A673 (cell line): ENCODE measurements at places on chromosomes 3 and 15. TPM values are rescaled to one million over a fixed set of nuclear protein-coding genes. Genes with fewer than 3 reads are reported as not detected.

- no peak for DNase-seq
Measured at GRCh38 chr3:98743071-98743470, 20.1 kb upstream of the ST3GAL6 start.

- no peak for DNase-seq
Measured at GRCh38 chr15:34650177-34650576, 66.7 kb upstream of the GOLGA8B start.

CLEC3B gene
- total RNA-seq: 0.81 and 1.0 TPM in 2 replicates

GRCh38 chr15:77437264-77437663, 16.6 kb downstream of the HMG20A start:
- DNase-seq: no peak

GRCh38 chr3:55555873-55556618, 68.9 kb upstream of the WNT5A start:
- DNase-seq: no peak

DNA sequence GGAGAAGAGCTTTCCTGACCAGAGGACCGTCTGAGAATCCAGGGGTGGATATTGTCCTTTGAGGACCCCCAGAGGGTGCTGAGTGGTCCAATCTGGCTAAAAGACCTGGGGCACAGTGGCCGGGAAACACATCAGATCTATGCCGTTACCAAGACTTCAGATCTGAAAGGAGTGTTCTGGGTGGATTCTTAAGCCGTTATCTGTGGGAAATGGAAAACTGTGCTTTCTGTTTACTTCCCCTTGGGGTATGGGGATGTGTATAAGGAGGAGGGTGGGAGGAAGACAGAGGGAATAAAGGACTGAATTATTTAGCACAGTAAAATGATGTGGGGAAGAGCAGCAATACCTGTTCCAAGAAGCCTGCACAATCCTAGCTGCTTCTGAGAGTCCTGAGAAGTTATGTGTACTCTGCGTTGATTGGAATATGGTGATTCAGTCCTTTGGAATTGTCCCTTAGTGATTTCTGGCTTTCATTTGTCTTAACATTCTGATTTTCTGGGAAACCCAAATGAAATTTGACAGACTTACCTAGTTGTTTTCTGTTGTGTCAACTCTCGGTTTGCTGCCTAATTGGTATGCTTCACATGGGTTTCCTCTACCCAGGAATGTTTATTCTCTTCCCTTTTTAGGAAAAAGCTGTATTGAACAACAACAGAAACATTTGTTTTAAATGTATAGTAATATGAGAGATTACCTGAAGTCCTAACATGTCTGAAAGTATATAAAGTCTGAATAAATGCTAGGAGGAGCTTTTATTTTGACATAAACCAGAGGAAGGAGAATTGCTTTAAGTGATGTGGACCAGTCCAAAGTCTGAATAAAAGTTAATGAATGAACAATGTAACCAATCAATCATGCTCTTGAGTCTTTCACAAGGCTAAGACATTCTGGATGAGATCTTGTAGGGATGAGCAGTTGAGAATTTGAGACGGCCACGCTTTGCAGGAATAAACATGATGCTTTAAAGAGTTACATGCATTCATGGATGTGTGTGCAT, 427.1 kb upstream of the C2CD4B start:
- no peak for DNase-seq

IL17RB gene
- not detected in 2 replicates for total RNA-seq

IL17RC gene
- 9.3 and 15.2 TPM in 2 replicates for total RNA-seq

GRCh38 chr3:30428251-30428650, 178.2 kb upstream of the TGFBR2 start:
- DNase-seq: no peak

GRCh38 chr3:108130236-108130635, 39.4 kb upstream of the CD47 start:
- DNase-seq: no peak

FAM174B gene
- total RNA-seq: 2.7 and 3.7 TPM in 2 replicates

KLHL6 gene
- not detected in 2 replicates for total RNA-seq

DNA sequence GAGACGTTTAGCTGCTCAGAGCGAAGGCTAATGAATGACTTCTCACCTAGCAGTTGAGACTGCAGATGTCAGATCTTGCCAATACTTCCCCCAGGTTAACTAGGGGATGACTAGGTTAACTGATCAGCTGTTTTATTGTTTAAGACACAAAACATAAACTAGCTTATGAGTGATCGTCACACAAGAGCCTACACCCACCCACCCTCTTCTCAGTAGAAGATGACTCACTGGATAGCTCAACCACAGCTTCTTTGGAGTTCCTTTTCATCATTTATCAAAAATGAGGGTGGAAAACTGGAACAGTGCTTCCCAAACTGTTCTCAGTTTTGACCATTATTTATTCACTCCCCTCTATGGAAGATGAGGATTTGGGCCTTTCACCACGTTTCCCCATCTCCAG, 25.2 kb downstream of the GASK1A start:
- DNase-seq: no peak

- no peak for DNase-seq
Measured at GRCh38 chr3:87287011-87287410, 10.6 kb upstream of the POU1F1 start.

TMEM45A gene
- total RNA-seq: 3.4 and 5.0 TPM in 2 replicates

DNA sequence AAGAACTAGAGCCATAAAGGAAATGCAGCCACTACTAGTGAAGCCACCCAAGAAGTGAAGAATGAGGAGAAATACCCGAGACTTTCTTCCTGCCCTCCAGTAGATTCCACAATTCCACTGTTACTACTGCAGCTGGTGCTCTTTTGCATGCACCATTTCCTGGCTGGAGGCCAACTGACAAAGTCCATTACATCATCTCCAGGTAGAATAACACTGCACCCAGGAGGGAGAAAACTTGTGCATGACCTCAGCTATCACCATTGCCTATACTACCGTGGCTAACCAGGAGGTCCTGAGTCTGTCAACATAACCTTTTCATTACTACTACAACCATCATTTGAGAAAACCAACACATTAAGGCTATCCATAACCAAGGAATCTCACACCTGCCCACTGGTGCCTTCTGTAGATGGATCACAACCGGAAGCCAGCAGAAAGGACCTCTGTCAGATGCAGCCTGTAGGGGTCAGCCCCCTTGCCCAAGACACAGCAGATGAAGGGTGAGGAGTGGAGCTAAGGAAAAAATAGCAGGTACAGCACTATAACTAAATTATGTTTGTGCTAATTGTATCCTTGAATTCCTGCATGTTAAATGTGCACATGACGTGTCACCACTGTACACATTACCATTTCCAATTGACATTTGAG, 200.8 kb upstream of the C2CD4B start:
- no peak for DNase-seq

DNA sequence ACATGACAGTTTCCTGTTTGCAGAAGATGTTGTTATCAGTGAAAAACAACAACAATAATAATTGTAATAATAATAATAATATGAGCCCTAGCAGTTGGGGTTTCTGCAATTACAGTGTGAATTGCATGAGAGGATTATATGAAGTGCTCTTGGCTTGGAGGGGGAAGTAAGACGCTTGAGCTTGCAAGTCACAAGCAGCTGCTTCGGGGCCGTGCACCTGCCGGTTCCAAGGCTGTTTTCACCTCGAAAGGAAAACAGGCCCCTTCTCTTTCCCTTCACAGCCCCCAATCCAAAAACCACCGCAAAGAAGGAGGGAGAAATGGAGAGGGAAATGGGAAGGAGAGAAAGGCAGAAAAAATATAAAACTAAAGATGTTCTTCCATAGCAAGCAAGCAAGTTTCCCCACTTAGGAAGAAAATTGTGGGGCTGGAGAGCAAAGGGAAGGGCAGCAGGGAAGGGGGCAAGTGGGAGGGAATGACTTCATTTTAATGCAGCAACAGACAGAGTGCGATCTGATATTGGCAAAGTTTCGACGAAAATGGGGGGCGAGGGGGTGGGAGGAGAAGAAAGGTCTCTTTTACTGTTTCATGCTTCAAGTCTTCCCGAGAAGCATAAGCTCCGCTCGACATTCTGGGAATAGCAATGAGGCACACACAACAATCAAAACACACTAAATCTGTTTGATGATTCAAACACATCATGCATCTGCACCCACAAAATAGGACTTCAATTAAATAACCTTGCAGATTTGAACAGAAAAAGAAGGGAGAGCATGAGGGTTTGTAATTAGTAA, 284.2 kb upstream of the ATP11B start:
- DNase-seq: no peak

DNA sequence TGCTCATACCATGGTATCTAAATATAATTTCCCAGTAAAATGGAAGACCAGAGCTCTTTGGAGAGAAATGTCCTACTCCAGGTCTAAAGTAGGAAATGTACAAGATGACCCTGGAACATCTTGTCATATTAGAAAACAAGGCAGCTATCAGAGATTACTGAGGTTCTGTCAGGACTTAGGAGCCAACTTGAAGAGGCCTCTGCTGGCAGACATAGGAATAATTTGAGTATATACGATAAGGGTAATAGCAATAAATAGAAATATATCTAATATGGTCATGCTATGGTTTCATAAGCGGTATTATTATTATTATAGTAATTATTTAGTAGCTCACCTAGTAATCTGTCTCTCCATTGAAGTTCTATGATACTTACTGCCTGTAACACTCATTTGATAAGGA, 224.2 kb downstream of the SOX2 start:
- DNase-seq: no peak

DNA sequence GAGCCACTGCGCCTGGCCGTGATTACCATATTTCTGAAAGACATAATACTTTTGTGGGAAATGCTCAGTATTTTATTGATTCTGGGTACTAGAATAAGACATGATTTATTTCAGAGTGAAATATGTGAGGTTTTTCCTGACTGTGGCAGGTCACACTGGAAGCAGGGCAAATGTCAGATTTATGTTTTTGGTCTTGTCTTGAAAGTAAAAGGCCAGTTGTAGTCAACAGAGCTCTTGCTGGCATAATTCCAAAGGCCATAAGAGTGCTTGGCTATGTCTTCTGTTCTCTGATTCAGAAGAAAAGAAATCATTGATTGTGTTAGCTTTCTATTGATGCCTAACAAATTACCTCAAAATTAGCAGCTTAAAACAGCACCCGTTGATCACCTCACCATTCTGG, 176.4 kb downstream of the TJP1 start:
- DNase-seq: no peak

DNA sequence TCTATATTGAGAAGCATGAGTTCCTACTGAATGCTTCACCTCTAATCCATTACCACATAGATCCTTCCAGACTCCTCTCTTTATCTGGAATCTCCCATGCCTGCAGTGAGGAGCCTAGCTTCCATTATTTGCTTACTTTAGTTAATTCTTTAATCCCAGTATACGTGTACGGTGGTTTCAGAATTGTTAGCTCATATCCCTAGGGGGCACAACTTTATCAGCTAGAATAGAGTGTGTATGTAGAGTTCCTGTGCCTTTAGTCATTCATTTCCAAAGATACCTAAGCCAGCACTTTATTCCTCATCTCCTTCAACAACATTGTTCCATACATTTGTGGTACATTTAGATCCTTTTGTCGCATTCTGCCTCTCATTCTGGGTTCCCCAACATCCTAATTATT, 226.0 kb downstream of the TJP1 start:
- DNase-seq: no peak

GRCh38 chr15:60582370-60583036, 103.6 kb upstream of the ICE2 start:
- no peak for DNase-seq

GRCh38 chr15:42182961-42183360, 25.1 kb downstream of the VPS39 start:
- no peak for DNase-seq

GRCh38 chr3:66744986-66745385, 244.2 kb upstream of the LRIG1 start:
- no peak for DNase-seq

DNA sequence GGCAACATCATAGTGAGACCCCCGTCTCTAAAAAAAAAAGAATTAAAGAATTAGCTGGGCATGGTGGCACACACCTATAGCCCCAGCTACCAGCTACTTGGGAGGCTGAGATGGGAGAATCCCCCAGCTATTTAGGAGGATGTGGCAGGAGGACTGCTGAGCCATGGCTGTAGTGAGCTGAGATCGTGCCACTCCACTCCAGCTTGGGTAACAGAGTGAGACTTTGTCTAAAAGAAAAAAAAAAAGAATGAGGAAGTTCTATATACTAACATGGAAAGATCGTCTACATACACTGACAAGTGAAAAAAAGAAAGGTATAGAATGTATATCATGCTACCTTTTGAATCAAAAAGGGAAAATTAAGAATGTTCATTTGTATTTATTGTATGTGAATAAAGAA, 83.9 kb upstream of the CDAN1 start:
- no peak for DNase-seq

DNA sequence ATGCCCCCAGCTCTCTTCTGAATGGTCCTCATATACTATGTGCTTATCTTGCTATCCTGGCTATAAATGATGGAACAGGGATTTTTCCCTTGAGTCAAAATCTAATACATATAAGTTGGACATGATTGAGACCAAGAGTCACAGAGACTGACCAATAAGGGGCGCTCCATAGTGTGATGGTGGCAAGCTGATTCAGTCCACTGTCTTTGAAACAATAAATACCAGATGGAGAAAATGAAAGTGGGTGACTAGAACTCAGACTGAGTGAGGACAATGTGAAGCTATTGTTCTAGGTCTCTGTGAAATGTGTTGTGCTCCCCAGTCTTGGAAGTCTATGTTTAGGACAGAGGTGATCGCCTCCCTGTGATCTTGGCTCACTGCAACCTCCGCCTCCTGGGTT, 10.6 kb upstream of the FSTL1 start:
- no peak for DNase-seq

DNA sequence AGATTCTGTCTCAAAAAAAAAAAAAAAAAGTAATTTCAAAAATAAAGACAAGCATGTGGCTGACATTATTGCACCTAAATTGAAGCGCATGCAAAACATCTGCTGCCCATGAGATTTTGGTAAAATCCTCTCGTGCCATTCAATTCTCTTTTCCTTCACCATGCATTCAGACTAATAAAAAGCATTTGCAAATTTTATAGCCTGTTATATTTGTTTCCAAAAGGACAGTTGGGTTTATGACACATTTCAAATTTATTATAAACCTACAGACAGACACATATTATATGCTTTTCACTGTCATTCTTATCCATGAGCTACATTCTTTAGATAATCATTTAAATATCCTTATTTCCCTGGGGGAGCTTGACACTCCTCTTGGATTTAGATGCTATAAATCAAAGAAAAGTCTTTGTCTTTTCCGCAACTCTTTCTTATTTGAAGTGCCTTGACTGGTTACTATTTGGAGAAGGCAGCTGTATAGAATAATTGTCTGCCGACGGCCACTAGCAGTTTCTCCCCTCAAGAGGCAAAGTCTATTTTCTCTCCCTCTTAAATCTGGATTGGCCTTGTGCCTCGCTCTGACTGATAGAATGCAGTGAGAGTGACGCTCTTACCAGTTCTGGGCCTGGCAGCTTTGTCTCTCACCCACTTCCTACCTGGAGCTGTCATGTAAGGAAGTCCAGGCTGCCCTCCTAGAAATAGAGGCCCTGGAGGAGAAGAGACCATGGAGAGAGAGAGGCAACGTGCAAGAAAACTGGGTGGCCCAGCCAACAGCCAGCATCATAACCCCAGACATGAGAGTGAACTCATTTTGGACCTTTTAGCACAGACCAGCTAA, 6.8 kb upstream of the LRIG1 start:
- DNase-seq: peak; percentile 57

ADAMTS7 gene
- 0.41 and 0.83 TPM in 2 replicates for total RNA-seq
